ENCODE measurements at places on chromosomes 1 and 21.

DNA sequence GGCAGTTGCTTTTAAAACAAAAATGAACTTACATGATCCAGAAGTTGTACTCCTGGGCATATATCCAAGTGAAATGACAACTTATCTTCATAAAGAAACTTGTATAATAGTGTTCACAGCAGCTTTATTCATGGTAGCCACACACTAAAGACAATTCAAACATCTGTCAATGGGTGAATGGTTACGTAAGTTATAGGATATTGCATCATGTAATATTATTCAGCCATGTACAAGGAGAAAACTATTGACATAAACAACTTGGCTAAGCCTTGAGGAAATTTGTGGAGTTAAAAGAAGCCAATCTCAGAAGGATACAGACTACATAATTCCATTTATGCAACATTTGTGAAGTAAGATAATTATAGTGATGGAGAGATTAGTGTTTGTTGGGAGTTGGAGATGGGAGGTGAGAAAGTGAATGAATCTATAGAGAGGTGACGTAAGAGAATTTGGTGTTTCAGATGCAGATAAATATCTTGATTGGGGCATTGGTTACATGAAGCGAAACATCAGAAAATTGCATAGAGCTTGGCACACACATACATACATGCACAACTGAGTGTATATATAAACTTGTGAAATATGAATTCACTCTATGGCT, 49.9 kb upstream of the GRIK1 start:
- no peak for DNase-seq

GRCh38 chr1:112723511-112723839, 8.3 kb upstream of the PPM1J start:
- no peak for DNase-seq

DNA sequence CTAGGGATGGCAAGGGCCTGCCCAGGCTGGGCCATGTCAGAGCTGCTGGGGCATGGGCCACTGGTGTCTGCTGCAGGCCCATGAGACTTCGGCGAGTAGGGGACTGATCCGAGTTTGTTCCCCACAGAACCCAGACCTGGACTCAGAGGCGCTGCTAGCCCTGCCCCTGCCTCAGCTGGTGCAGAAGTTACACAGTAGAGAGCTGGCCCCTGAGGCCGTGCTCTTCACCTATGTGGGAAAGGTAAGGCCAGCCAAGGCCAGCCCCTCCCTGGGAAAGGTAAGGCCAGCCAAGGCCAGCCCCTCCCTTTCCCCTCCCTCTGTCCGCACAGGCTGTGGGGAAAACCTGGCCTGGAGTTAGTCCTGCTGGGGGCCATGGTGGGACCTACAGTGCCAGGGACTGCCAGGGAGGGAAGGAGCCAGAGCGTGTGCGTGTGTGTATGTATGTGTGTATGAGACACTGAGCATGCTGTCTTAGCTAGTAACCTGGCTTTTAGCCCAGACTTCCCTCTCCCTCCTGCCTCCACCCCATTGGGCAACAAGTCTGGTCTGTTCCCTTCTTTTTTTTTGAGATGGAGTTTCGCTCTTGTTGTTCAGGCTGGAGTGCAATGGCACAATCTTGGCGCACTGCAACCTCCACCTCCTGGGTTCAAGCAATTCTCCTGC, 8.0 kb downstream of the FAAH start:
- peak; percentile 76 for DNase-seq

DNA sequence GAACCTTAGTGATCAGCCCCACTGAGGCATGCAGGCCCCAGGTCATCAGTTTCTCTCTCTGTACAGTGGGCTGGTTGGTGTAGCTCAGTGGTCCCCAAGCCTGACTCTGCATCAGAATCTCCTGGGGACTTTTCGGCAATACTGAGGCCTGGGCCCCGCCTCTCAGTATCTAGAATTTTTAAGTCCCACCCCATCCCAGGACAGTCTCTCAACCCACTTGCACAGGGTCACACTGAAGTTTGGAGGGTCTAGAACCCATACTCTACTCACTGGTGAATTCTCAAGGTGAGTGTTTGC, 216.4 kb downstream of the MATN1 start:
- DNase-seq: no peak

- DNase-seq: no peak
Measured at GRCh38 chr1:19036041-19036812, 79.8 kb upstream of the IFFO2 start.
